ENCODE measurements at places on chromosomes 1 and 21. TPM values are rescaled to one million over a fixed set of nuclear protein-coding genes. Genes with fewer than 3 reads are reported as not detected.

DNA sequence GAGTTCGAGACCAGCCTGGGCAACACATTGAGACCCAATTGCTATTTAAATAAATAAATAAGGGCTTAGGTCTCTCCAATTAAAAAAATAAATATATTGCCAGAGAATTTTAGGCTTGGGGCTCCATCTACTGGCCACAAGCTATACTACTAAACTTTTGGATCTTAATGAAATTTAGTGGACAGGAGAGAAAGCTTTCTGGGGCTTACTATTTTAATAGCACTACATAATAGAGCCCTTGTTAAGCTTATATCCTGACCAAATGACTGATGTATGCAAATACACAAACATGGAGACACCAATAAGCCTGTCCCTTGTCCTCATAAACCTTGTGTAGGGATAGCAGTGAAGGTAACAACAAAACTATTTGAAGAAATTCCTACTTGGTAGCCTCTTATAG is 18.4 kb downstream of the CCT3 start:
- no peak for DNase-seq

GRCh38 chr1:60222360-60223115 is 149.0 kb upstream of the C1orf87 start:
- DNase-seq, result no peak

TMPRSS15 gene
- not detected for total RNA-seq

SLC44A5 gene
- total RNA-seq, result 1.9 TPM
